NCI-H146 (cell line): ENCODE measurements at places on chromosomes 3 and 15.

GRCh38 chr3:33231756-33232465 is 13.3 kb upstream of the SUSD5 start:
- no peak for DNase-seq

GRCh38 chr3:156682501-156682900 is 8.1 kb downstream of the TIPARP start:
- peak; percentile 35 for DNase-seq

DNA sequence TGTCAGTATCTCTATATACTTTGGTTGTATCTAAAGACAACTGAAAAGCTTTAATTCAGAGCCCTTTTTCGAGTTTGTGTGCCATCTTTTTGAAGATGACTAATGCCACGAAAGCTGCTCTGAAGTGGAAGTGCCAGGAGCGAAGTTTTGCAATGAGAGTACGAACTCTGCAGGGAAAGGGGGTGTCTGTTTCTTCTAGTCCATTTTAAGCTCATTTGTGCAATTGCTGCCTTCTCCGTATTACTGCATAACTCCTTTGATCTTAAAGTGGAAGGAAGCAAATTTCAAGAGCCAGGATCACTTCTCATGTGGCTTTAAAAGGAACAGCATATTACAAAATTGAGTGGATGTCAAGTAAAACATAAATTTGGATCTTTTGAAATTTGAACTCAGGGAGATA is 245.3 kb downstream of the FEZF2 start:
- no peak for DNase-seq

- DNase-seq, result no peak
These were observed 65.3 kb downstream of the MESD start for GRCh38 chr15:80924278-80924677.

GRCh38 chr3:153679714-153680113 is 441.5 kb upstream of the ARHGEF26 start:
- no peak for DNase-seq

DNA sequence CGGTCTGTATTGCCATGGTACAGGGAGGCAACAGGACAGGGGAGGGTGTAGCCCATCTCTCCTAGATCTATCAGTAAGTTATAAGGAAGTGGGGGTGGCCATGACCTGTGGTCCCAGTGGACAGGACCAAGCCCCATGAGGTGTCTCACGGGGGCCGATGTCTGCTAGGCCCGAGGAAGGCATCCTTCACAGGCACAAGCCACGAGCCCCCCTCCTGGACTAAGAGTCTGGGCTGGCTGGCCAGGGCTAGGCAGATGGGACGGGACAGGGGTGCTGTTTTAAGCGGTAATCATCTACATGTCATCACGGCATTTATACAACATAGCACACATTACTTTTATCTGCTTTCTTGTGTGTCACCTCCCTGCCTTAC is 2.6 kb upstream of the TBC1D2B start:
- DNase-seq, result no peak

DNA sequence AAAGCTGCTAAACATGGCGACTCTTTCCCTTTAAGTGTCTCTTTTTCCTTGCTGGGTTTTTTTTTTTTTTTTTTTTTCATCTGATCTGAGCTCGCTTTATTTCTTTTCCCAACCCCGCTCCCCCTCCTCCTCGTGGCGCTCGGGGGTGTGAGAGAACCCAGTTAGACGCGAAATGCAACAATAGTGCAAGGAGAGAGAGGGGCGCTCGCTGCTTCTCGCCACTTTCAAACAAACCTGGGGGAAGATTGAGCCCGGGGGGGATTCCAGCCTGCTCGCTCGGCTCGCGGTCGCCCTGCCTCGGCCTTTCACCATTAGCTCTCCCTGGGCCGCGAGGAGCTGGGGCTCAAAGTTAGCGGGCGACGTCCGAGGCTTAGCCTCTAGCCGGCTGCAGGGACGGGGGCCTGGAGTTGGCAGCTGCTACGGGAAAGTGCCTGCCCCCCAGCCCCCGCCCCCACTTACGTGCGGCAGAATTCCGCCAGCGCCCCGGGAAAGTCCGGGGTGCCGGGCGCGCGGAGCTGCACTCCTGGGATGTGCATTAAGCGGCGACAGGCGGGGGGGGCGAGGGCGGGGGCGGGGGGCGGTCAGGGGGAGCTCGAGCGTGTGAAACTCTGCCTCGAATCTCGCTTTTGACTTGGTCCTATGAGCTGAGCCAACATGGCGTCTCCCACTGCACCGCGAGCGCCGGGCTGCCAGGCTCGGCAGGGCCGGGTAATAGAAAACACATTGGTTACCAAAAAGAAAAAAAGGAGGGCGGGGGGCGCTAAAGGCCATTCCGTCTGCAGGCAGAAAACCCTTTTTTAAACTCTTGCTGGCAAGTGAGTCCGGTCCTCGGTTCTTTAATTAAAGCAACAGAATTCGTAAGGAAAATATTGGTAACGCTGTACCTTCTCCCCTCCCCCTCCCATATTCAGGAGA is 10.4 kb downstream of the NR2F2 start:
- DNase-seq, result no peak

DNA sequence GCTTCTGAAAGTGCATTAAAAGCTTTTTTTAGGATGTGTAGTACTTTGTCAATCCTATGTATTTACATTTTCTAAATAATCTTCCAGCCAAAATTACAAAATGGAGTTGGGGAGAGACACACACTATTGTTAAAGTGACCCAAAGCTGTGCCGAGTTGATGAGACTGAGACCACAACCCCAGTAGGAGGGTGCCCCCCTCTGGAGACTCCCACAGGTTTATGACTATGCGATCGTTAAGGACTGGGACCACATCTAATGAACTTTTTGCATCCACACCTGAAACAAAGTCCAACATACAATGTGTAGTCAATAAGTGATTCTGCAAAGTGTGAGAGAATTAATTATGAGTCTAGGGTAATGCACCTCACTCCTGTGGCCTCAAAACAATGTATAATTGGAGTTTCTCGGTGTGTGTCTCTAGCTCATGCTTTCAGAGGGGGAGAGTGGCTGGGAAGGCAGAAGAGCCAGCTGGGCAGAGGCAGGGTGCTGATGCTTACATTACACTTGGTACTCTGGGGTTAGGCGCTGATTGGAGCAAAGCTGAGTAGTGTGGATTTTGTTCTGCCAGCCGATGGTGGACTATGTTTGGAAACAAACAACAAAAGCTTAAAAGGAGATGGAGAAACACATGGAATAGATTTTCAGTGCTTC is 102.8 kb downstream of the KCNH8 start:
- DNase-seq, result peak; percentile 23

GRCh38 chr3:39281533-39281932 is 1.7 kb upstream of the CX3CR1 start:
- no peak for DNase-seq

DNA sequence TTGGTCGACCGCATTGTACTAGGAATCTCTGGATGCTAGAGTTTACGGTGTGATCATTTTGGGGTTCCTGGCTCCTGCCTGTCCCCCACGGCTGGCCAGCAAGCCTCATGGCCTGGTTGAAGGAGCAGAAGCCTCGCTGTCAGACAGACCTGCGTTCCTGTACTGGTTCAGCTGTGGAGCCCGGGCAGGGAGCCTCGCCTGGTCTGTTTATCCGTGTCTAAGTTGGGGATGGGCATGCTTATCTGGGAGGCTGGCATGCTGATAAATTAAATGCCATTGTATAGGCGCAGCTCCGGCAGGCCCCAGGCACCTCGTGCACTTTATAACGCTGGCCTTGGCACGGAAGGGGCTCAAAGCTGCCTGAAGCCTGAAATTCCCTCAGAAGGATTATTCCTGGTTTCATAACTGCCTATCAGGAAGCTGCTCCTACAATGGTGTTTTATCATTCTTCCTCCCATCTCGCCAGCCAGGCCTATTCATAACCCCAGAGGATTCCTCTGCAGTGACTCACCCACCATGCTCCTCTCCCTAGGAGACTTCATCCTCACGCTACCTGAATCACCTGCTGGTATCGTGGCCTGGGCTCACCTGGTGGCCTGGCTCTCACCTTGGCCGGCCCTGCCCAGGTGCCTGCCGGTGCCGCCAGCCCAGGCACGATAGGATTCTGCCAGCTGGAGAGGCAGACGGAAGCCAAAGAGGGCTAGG is 110.9 kb downstream of the ASB7 start:
- DNase-seq, result no peak

DNA sequence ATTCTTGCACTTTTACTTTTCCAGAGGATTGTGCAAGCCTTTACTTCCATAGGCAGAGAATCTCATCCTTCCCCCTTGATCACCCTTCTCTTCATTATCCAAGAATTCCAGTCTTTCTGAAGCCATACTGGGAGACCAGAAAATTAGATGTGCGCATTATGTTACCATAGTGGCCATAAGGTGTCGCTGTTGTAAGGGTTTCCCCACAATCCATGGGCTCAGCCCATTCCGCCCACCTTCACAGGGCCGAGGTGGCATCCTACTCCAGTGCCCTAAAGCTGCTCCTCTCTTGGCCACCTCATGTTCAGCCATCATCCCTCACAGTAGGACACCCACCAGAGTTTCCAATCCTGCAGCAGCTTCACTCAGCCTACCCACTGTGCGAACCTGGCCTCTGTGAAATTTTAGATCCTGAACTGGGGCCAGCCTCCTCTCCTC is 35.0 kb downstream of the CTSH start:
- no peak for DNase-seq

DNA sequence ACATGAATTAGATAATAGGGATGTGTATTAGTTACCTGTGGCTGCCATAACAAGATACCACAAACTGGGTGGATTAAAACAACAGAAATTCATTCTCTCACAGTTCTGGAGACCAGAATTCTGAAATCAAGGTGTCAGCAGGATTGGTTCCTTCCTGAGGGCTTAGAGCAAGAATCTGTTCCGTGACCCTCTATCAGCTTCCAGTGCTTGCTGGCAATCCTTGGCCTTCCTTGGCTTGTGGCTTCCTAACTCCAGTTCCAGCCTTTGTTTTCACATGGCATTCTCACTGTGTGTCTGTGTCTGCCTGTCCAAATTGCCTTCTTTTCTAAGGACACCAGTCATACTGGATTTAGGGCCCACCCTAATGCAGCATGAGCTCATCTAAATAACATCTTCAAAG is 94.4 kb upstream of the NR2E3 start:
- DNase-seq, result no peak
